ENCODE measurements at places on chromosomes 6 and 20.

GRCh38 chr6:161487217-161487531 is 213.3 kb upstream of the AGPAT4 start:
- no peak for DNase-seq

GRCh38 chr20:20207872-20208271 is 155.5 kb downstream of the CFAP61 start:
- DNase-seq, result no peak

DNA sequence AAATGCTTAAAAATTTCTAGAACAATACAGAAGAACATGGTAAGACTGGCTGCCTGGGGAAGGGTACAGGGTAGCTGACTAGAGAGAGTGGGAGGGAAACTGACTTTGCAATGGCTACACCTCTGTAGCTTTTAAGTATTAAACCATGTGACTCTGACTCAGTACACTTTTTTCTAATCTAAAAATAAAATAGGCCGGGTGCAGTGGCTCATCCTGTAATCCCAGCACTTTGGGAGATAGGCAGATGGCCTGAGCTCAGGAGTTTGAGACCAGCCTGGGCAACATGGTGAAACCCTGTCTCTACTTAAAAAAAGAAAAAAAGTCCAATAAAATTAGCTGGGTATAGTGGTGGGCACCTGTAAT is 18.5 kb downstream of the ATP9A start:
- DNase-seq, result no peak

DNA sequence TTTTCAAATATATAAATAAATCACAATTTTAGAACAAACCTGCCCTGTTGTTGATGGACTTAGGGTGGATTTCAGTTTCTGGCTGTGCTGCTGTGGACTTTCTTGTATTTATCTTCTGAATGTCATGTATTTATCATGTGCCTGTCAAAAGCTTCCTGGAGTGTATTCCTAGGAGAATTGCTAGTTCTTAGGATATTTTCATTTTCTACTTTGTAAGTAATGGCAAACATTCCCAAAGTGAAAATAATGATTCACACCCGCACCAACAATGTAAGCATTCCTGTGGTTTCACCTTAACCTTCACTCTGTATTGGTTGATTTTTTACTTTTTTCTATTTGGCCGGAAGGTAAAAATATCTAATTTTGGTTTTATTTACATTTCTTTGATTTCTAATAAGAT is 387.8 kb downstream of the SMOC2 start:
- DNase-seq, result no peak

GRCh38 chr6:85945459-85946185 is 302.9 kb upstream of the SYNCRIP start:
- no peak for DNase-seq

- no peak for DNase-seq
Measured at GRCh38 chr6:104753251-104753650, 106.5 kb downstream of the HACE1 start.

- no peak for DNase-seq
Measured at GRCh38 chr6:12334526-12335130, 44.5 kb downstream of the EDN1 start.

DNA sequence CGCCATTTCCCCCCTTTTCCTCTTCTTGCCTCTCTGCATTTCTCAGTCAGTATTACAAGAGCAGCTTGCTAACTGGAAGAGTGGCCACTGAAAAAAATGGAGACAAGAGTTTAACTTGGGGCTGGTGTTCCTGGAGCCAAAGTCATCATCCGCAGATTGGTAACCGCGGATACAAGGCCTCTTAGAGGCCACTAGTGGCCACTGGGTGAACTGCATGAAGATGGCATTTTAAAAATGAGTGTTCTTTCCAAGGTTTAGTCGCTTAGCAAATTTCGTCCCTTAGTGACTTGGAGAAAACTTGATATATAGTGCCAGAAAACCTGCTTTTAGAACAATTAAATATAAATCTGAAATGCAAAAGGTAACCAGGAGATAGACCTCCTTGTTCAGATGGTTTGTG is 4.8 kb downstream of the F13A1 start:
- peak; percentile 52 for DNase-seq

- DNase-seq, result no peak
Measured at GRCh38 chr6:43773980-43774775, 4.2 kb downstream of the VEGFA start.

DNA sequence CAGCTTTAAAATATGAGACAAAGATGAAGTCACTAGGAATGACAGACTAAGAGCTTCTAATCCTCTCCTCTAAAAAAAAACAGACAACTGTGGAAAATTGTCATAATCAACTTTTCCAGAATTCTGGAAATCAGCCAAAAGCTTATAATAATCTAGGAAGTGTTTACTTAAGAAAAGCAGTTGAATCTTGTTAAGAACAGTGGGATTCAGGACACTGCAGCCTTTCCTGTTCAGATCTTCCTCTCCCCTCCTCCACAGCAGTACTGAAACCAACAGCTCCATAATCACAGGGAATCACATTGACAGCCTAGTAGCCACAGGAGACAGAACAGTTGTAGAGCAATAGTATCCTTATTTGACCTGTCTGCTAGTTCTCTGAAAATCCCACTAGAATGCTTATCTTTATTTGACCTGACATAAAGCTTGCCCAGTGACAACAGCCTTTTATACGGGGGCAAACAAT is 41.6 kb downstream of the IBTK start:
- no peak for DNase-seq

DNA sequence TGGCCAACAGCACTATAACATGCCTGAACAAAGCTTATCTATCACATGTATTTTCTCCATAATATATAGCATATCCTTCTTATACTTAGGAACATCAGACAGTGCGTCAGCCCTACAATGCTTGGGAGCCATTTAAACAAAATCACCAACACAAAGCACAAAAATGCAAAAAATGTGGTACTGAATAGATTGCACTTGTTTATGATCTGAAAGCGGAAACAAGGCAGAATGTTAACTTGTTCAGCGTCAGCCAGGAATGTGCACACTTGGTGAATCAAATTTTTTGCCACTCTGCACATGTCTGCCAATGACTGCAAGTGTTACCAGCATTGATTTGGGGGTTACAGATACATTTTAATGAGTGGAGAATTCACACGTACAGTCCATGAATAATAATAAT is 14.8 kb downstream of the SLC35A1 start:
- no peak for DNase-seq

- DNase-seq, result peak; percentile 65
Measured at GRCh38 chr20:37360391-37361115, 14.6 kb downstream of the SRC start.
